ENCODE measurements at places on chromosomes 1 and 21.

DNA sequence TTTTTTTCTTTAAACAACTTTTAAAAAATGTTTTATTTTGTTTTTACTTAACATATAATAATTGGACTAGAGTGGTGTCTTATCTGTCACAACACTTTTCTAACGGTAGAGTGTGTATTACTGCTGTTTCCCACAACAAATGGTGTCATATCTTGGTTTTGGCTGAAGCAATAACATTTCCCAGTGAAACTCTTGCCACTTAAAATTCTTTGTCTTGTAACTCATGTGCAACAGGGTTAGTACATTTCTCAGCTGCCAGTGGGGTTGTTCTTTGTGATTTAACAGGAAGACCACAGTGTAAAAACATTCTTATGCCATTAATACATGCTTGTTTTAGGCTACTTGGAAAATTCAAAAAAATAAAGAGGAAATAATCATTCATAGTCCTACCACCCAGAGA lies 43.5 kb downstream of the ALPL start:
- DNase-seq, result no peak

DNA sequence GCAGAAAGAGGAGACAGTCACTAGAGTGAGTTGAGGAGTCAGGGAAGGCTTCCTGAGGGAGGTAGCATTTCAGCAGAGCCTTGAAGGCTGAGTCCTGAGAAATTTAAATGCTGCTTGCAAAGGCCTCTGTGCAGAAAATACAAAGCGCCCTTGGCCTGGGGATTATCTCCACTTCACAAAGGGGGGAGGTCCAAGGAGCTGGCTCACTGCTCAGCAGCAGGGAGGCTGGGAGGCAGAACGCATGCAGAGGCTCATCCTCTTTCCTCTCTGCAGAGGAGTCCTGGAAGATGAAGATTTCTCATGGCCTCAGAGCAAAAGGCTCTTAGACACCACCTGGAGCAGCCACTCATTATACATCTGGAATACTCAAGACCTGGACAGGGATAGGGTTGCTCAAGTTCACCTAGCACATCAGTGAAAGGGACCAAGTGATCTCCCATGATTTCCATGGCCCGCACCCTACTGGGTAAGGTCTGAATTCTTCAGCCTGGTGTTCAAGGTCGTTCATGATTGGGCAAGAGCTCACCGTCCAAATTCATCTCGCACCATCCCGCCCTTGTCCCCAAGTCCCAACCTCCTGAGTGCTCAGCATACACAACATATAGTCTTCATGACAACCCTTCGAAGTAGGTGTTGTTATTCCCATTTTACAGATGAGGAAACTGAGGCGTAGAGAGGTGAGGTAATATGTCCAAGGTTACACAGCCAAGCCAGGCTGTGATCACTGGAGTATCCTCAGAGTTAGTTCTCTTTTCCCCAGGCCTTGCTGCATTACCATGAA lies 9.0 kb downstream of the SLC1A7 start:
- DNase-seq, result no peak

GRCh38 chr1:12083766-12084165 lies 20.7 kb downstream of the TNFRSF8 start:
- no peak for DNase-seq

DNA sequence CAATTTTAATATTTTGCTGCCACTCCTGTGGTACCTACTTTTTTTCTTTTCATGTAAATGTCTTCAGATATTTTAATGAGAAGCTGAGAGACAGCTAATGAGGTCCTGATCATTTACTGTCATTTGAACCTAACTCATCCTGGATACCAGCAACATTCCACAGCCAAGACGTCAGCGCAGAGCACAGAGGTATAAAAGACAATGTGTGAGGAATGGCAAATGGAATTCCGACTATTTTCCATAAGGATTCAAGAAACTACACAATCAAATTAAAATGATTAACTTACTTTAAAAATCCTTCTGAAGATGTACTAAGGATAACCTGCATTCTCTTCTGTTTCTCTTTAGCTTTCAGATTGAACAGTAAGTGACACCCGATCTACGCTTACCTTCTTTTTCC lies 38.8 kb downstream of the HEATR1 start:
- no peak for DNase-seq

DNA sequence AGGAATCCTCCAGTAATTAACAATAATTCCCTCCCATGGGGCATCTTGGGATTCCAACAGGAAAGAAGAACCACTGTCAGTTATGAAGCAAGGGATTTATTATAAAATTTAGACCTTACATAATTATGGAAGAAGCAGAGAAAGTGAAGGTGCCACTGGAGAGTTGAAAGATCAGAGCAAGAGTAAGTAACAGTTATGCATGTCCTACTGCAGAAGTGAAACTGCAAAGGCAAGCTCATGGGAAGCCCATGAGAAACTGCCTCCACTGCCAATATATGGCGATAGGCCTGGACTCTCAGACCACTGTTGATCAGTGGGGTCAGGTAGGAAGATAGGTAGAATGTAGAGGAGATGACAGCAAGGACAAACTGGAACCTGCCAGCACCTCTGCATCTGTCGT lies 123.6 kb upstream of the ZNF648 start:
- no peak for DNase-seq

DNA sequence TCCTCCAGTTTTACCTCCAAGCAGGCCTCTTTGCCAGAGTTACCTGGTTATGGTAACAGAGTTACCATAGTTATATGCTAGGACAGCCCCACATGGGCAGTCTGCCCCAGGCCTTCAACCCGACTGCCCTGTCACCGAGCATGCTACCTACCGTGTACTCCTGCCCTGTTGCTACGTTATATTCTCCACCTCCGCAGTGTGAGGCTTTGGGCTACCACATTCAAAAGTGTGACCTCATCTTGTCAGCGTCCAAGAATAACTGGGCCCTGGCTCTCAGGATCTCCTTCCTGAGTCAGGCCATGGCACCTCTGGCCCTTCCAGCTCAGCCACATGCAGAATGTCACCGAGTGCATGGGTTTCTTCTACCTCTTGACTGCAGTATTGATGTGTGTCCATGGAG lies 8.9 kb downstream of the MAPKAPK2 start:
- DNase-seq, result no peak

GRCh38 chr1:118934706-118935105 lies 53.4 kb downstream of the TBX15 start:
- no peak for DNase-seq

DNA sequence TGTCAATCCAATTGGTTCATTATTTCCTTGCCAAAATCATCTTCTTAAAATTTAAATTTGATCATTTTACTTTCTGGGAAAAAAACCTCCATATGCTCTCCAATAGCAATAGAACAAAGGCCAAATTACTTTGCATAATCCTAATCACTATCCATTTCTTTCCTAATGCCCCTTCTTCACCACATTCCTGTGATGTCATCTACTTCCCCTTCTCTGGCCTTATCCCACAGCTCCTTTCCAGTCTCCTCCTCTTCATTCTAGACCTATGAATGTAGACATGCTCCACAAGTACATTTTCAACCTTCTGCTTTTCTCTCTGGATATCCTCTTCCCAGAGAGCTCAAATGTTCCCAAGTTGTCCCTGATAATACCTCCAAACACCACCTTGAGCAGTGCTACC lies 216.6 kb downstream of the MRPL39 start:
- no peak for DNase-seq

GRCh38 chr1:229409616-229410369 lies 24.1 kb downstream of the ACTA1 start:
- DNase-seq, result no peak

- no peak for DNase-seq
These were observed 27.1 kb downstream of the SLC30A1 start for GRCh38 chr1:211551638-211552460.

DNA sequence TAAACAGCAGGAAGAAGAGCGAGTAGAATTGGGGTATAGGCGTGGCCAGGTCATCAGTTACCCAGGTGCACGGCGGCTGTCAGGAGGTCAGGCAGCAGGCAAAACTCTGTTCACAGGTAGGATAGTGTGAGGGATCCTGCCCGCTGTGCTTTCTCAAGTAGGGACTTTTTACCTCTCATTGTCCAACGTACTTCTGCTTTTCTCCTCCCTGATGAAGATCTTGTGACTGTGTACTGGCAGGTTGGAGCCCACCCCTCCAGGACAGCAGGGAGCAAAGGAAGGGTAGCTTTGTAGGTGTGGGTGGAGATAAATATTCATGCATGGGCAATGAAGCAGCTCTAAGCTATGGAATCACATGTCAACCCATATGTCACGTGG lies 373.5 kb downstream of the KIF26B start:
- no peak for DNase-seq

DNA sequence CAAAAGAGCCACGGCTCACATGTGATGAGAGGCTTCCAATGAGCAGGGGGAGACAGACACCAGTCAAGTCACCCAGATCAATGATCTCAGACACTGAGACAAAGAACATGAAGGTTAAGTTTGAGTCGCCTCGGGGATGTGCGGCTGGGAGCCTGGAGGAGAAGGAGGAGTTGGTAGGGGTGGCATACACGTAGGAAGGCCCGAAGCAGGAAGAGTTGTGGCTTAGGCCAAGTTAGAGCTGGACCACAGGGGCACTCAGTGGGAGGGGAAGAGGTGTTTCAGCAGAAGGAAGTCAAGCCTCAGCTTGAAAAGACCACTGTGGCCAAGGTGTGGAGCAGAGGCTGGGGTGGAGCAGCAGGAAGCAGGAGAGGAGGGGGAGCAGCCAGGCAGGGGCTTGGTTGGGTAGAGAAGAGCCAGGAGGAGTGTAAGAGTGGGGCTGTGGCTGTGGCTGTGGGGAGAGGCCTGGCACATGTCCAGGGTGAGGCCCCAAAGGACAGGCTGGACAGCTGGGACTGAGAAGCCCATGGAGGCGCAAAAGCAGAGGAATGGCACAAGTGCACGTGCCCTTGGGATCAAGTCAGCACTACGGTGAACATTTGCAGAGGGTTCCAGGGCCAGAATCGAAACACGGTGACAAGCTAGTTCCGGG lies 27.6 kb downstream of the CTNNBIP1 start:
- no peak for DNase-seq

DNA sequence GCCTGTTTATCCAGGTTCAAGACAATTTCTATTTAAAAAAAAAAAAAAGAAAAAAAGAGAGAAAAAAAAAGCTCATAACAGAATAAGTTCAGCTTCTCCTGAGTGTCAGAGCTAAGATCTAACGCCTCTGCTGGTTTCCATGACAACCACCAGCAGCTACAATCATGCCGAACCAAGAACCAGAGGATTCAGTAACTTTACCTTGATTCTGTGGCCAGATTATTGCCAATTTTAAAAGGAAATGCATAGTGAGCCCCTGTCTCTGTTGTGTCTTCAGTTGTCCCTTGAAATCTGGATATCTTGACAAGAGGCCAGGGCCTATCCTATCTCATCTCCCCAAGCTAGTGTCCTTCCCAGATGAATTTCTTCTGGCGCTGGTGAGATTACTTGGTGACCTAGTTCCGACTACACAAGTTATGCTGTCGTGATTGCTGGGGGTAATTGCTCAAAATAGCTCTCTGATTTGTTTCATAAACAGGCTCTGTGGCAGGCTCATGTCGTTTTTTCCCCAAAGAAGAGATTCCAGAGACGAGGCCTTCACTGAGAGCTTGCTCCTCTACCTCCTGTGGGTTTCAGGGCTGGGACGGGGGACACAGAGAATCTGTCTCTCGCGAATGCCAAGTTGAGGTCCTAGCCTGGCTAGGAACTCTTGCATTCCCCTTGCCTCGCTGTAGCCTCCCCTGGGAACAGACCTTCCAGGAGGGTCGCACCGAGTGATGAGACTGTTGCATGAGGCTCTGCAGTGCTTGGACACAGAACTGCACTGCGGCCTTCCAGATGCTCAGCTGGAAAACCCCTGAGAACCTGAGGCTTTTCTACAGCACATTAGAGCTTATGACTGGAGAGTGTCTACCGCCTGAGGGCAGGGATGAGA lies 32.4 kb upstream of the SCCPDH start:
- no peak for DNase-seq

GRCh38 chr1:212727386-212728181 lies 27.9 kb upstream of the BATF3 start:
- DNase-seq, result no peak

- DNase-seq, result no peak
These were observed 142.3 kb downstream of the VPS13D start for GRCh38 chr1:12372180-12372579.

DNA sequence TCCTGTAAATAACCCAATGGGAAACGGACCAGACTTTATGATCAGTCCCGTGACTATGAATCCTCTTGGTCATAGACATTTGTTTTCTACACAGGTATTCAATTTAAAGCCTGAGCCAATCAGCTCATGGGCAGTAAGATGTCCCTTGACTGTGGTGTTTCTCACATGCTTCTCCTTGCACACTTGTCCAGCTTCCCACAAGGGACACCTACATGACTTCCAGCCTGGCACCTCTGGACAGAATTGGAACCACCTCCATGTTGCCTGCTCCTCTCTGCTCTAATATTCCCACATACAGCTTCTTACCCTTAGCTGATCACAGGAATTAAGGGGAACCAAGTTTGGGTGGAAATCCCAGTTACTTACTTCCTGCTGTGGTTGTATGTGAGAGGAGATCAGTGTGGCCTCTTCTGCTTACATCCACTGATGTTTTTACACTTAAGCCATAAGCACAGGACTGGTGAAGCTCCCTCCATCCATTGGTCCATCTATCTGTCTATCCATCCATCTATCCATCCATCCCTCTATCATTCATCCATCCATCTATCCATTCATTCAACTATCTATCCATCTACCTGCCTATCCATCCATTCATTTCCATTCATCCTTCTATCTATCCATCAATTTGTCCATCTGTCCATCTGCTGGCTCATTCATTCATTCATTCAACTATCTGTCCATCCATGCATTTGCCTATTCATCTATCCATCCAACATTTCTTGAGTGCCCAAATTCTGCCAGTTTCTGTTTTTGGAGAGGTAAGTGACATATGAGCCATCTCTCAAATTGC lies 16.4 kb downstream of the RUNX1 start:
- DNase-seq, result no peak

Measured in activated T-cell treated with anti-CD3 and anti-CD28 coated beads for 48 hours (primary cell).